HEK293T (cell line): ENCODE measurements at places on chromosomes 7 and 10.

DNA sequence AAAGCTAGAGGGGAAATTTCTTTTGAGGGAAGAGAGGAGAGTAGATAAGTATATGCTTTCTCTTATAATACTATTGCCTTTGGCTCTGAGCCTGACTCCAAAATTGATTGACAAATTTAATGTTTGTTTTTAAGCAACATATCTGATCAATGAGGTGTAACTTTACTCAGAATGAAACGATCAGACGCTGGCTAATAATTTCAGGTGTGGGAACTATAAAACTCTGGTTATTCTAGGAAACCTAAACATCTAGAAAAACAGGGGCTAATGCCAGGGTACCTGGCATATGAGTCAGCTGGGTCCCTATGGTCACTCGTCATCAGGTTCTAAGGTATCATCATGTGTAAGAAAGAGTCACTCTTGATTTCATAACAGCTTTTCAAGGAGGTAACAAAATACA is 139.7 kb downstream of the ATE1 start:
- no peak for DNase-seq

DNA sequence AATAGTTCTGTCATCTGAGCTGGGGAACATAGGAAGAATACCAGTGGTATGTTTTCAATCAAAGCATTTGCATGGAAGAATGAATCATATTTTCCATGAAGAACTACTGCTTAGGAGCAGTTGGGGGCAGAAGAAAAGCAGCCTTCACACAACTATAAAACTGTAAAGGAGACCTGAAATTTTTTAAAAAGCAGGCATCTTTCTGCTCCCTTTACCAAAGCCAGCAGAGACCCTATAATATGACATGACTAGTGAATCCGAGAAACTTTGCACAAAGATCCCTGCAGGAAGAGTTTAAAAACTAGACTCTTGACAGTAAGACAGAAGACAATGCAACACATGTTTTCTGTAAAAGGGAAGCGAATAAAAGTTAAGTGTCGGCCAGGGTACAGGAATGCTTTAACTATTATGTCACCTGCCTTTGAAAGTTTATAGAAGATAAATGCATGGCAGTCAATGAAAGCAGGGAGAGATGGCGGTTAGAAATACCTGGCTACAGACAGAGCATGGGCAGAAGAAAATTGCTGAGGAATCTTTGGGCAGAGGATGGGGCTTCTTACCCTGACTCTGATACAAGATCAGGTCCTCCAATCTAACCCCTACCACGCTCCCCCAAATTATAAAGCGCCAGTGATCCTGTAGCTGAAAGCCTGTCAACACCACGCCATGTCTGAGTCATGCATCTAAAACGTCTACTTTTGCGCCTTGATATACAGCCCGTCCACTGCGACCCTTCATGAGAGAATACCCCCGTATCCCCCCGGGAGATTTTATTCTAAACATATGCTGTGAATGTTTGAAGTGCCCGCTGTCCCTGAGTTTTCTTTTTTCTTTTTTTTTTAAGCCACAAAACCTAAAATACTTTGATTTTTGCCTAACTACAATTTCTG is 93.1 kb downstream of the GLI3 start:
- no peak for DNase-seq

GRCh38 chr7:45171946-45172345 is 14.4 kb downstream of the RAMP3 start:
- no peak for DNase-seq

DNA sequence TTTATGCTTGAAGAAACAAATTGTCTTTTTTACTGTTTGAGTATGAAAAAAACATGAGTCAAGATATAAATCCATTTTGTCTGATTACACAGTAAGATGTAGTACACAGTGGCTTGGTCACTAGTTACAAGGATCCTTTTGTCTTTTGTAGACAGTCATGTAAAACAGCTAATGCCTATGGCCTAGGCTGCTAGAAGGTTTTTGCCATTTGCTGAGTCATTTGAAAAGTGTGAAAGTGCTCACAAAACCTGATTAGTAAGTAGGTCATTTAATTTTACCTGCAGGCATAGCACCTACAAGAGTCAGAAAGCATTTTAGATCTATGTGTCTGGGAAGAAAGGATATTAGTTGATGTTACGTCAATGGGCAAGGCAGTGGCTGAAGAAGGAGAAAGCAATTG is 819.4 kb downstream of the MAGI2 start:
- no peak for DNase-seq

DNA sequence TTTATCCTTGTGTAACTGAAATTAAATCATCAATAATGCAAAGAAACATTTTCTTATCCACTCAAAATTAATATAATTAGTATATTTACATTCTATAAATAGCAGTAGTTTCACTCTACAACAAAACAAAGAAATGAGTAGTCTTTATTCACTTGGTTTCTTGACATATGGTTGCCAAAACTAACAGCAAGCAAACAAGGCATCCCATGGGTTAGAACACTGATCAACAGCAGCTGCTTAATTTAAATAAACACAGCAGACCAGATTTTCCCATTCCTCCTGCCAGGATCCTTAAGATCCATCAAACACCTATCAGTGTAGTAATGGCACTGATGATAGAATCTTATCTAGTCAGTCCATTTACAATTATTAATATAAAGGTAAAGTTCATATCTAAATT is 22.1 kb downstream of the NCAPG2 start:
- DNase-seq: no peak

DNA sequence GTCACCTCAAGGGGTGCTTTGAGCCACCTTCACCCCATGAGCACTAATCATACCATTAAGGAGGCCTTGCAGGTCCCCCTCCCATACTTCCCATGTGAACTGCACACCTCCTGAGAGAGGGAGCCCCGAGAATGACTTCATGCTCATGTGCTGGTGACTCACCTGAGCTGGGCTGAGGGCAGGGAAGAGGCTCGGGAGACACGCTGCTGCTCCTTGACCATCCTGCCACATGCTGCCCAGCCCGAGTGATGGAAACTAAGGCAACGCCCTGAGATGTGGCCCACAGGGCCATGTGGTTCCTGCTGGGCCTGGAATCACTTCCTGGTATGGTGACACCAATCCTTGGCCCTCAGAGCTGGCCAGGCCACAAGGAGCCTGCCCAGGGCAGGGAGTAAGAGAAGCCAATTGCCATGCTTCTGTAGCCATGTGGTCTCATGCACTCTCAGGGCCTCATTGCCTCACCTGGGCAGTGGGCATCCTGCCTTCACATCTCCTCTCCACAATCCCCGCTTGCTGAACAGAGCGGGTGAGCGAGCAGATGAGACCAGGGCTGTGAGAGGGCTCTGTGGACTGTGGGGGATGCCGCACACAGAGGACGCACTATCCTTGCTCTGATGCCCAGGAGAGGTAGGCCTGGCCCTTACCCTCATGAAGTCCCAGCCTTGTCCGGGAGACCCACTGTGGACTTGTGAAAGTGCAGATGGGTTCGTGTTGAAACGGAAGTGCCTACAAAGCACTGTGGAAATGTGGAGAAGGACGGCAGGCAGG is 18.3 kb upstream of the PPIF start:
- no peak for DNase-seq

DNA sequence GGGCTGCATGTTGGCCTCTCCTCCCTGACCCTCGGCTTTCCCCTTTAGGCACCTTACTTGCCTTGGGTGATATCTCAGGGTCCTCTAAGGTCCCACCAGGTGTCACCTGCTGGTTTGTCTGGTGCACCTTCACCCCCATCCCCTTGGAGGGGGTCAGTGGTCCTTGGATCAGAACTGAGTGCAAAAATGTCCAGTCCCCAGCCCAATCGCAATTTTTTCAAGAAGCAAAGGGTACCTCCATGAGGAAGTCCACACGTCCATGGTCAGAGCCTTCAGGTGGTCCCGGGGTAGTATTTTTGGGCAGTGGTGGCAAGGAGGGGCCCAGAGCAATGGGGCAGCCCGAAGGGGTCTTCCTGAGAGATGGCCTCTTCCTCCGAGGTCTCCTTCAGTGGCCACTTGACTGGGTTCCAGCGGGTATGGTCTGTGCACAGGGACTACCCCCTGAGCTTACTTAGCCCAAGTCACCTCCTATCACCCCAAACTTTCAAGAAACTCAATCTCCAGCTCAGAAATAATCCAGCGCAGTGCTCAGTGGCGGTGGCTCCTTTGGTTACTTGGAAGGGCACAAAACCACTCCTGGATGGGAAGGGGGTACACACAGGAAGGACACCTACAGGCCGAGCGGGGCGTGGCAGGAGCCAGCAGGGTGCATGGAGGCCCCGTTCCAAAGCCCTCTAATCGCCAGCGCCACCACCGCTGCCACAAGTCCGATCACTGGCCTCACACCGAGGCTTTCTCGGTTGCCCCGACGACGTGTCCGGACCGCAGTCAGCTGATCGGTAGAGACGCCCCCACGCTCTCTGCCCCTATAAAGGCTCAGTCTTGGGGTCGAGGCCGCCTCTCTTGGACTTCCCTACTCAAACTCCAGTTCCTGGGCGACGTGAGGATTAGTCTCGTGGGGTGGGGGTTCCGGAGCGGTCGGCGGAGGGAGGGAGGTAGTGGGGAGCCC is 4.5 kb downstream of the SAP25 start:
- DNase-seq: peak; percentile 50

DNA sequence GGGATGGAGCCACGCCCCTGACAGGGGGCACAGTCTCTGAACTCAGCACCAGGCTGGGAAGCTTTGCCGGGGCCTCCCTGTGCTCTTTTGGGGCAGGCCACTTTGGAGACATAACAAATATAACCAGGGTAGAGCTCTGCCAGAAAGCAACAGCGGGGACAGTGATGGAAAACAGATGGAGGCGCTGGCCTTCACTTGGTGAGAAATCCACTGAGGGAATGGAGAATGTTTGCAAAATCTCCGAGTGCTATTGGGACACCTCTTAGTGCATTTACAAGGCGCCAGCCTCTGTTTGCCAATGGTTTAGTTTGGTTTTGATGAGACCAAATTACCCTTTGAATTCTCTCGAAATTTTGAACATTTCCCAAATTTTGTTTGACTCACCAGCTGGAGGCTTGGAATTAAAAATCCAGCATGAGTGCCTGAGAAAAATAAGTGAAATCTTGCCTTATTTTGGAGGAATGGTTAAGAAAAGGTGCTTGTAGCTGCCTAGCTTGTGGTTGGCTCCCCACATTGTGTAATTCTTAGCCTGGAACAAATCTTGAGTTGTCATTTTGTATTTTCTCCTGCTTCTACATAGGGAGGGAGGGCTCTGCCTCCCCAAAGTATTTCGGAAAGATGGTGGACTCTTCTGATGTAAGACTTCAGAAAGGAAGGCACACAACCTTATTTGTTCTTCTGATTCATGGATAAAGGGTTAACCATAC is 980.5 kb downstream of the LRMDA start:
- no peak for DNase-seq

DNA sequence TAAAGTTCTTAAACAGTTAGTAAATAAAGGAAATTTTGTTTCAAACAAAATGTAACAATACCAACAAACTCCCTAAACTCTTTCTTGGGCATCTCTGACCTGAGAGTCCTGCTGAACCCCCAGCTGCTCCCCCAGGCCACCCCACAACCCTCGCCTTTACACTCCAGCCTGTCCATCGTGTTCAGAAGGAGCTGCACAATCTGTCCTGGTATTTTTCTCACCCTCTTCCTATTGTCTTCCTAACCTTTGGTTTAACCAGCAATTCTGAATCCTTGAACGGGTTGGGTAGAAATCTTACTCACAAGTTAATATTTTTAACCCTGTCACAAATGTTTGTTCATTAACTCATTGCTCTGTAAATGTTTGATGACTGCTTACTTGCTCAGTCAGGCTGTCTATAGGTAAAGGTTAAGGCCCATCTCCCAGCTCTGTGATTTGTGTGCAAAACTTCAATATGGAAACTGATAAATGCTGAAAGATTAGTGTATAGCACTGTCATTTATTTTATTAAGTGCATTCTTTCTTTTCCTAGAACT is 16.8 kb downstream of the SFRP4 start:
- no peak for DNase-seq

DNA sequence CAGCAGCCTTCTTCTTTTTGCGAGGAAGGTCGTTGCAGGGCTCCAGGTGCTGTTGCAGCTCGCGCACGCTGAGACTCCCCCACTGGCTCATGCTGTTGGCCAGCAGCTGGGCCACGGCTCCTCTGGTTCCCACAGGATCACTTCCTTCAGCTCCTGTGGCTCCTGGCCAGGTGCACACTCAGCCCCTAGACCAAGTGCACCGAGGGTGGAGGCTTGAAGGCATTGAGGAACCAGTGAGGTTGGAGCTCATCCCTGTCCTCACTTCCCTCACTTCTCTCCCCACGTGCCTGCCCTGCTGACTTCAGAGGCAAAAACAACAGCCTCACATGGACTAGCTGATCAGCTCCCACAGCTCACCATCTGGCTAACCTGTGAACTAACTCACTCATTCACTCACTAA is 46.2 kb upstream of the ADRB1 start:
- DNase-seq: no peak

DNA sequence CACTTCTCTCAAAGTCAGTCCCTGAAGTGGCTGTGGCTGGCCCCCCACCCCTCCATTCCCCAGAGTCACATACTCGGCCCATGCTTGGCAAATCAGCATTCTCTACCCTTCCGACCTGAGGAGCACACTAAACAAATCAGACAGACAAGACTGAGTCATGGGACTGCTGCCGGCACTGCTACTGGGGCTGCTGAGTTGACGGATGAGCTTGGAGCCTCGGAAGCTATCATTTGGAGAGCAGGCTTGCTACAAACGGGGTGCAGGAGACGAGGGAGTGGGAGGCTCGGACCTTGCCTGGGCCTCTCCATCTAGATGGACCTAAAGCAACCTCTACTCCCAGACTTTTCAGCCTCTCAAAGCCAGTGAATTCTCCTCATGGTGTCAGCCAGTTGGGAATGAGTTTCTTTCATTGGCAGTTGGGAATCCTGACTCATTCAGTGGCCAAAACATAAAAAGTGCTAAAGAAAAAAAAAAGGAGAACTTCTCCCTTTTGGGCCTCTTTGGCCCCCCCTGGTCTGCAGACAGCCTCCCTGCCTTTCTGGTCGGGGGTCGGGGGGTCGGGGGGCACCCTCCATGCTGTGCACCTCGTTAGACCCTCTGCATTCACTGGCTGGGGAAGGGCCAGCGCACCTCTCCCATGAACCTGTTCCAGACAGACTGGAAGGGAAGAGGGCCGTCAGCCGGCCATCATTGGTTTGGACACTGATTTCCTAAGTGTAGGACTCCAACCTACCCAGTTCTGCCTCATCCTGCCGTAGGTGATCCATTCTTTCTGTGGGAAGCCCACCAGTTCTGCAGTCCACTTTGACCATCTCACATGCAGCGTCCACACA is 52.3 kb upstream of the COL13A1 start:
- DNase-seq: no peak

- no peak for DNase-seq
Measured at GRCh38 chr10:122499012-122499411, 37.7 kb downstream of the HTRA1 start.

- no peak for DNase-seq
Measured at GRCh38 chr10:1923586-1923985, 186.3 kb upstream of the ADARB2 start.
